Stomach (tissue), 19 donors: ENCODE measurements at places on chromosomes 12 and 14.

DNA sequence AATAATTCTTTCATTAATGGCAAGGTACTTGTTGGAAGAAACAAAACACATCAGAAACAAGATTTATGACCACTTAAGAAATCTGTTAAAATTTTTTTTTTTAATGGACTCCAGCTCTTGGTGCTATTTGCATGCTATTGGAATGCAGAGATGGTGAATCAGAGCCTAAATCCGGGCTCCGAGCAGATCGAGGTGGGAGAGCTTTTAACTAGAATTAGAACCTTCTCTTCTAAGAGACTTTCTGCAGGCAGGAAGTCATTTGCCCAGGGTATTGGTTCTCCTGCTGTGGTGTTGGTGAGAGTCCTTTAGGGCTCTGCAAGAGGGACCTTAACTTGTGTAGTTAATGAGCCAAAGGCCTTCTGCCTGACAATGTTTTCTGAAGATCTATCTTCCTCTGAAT lies 419.4 kb downstream of the SNAPC1 start:
- H3K27me3 ChIP-seq: no peaks in the 10 kb centered on the region
- DNase-seq: no peak
- H3K27ac ChIP-seq: no peak overlapping the region
- H3K36me3 ChIP-seq: no peaks in the 10 kb centered on the region
- H3K4me1 ChIP-seq: no peaks in the 10 kb centered on the region
- H3K4me3 ChIP-seq: no peak overlapping the region

DNA sequence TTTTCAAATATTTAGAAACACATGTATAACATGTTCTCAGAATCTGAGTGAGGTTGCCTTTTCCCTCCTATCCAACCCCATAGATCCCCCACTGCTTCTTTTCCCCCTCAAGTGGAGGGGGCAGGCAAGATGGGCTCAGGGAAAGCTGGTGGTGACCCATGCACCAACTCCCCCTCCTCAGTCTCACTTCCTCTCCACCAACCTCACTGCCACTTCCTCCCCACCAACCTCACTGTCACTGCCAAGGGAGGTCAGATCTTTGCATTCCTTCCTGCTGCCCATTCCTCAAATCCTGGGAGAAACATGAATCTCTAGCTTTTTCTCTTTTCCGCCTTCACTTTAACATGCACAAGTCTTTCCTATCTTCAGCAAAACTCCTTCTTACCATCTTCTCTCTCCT lies 48.7 kb downstream of the SPTB start:
- no peak for DNase-seq
- H3K27me3 ChIP-seq: peaks cover 5% of the 10 kb centered on the region
- no peak overlapping the region for H3K4me3 ChIP-seq
- no peaks in the 10 kb centered on the region for H3K36me3 ChIP-seq
- H3K4me1 ChIP-seq: no peaks in the 10 kb centered on the region

DNA sequence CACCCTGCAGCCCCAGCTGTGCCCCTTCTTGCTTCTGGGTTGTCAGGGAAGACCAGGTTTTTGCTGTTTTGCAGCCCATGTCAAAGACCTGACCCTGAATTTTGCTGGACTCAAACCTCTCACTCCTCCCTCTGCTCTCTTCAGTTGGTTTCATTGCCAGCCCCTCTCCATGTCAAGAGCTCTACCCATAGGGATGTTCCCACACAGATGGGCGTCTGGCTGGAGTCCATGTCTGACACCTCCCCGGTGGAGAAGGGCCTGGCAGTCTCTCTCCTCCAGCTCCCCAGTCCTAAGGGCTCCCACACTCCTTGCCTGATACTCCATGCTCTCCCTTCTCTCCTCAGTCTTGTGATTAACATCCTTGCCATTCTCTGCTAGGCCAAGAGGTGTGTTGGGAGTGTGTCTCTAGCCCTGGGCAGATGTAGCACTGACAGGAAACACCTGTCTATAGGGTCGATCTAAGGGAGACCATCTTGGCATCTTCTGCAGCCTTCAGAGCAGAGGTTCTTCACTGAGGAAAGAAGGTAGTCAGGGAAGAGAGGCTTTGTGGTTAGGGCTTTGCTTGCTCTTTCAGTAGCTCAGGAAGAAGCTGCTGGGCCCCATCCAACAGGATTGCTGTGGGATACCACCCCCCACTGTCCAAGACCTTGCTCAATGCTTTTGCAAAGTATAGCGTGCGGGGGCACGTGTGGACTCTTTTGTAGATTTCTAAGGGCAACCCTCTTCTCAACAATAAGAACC lies 4.7 kb downstream of the ASIC1 start:
- H3K27ac ChIP-seq: no peak overlapping the region
- peaks cover 19% of the 10 kb centered on the region for H3K4me1 ChIP-seq
- H3K4me3 ChIP-seq: no peak overlapping the region
- DNase-seq: no peak
- H3K27me3 ChIP-seq: peaks cover 15% of the 10 kb centered on the region

GRCh38 chr14:105389534-105389933 lies 8.8 kb upstream of the TEX22 start:
- no peak overlapping the region for H3K4me3 ChIP-seq
- H3K4me1 ChIP-seq: peaks cover 12% of the 10 kb centered on the region
- H3K27me3 ChIP-seq: no peaks in the 10 kb centered on the region
- H3K27ac ChIP-seq: peak overlapping the region; percentile 54

DNA sequence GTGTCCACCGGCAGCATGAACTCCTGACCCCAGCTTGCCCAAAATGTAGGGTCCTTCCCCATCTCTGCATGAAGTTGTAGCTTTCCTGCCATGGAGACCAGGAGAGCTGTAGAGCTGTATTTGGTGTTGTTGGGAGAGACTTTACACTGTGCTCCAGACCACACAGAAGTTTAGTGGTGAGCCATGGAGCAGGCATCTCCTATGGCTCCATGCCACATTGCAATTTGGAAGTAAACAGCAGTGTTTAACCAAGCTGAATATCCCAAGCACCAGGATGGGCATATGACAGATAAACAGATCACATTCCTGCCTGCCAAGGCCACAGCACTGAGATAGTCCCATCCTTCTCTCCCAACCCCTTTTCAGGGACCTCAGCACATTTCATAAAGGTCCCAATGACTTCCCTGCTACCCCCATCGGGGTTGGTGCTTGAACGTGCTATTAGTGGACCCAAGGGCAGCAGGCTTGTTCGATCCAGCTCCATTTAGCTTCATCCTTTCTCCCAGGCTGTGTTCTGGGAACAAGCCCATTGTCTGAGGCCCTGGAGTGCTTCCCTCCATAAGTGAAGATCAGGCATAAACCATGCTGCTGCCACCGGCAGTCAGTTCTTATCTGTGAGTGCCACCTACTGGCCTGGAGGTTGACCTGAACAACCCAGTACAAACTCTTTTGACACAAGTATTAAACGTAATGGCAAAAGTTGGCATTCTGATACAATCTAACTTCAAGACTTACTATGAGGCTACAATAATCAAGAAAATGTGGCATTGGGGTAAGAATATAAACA lies 172.3 kb upstream of the ATXN7L3B start:
- no peaks in the 10 kb centered on the region for H3K27me3 ChIP-seq
- H3K4me1 ChIP-seq: no peaks in the 10 kb centered on the region
- no peak overlapping the region for H3K4me3 ChIP-seq
- no peaks in the 10 kb centered on the region for H3K36me3 ChIP-seq
- DNase-seq: peak; percentile 30
- H3K27ac ChIP-seq: no peak overlapping the region

GRCh38 chr12:2034633-2035430 lies 18.0 kb upstream of the CACNA1C start:
- no peak overlapping the region for H3K4me3 ChIP-seq
- H3K4me1 ChIP-seq: peaks cover 15% of the 10 kb centered on the region
- no peaks in the 10 kb centered on the region for H3K36me3 ChIP-seq

DNA sequence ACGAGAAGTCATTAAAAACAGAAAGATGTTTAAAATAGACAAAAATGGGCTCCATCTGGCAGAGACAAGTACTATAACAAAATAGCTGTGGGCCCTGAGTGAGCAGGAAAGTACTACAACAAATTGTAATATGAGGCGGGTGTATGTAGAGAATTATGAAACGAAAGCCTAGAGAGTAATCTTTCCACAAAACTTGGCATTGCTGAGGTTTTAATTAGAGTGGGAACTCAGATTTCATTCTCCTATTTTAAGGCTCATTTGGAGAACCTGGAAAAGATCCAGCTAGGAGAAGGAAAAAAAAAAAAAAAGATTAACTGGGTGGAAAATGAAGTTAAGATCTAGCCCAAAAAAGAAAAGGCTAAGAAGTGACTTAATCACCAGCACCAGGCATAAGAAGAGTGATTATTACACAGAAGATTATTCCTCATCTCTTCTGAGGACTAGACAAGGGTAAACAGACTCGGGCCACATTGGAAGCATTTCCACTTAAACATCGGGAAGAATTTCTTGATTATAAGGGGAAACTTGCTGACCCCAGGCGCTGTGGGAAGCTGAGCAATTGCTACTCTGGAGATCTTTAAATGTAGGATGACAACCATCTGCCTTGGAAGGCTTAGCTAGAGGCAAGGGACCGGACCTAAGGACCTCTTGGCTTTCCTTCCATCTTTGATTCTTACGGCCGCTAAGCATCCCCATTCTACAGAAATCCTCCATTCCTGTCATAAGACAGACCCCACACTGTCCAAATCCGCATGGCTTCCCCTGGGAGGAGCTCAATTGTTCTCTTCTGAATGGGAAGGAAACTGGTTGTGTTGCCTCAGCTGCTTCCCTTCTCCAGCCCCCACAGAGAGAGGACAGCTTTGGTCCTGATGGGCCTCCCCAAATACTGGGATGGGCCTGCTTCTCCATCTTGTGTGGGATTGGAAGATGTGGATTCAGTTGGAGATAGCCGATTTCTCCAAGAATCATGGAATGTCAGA lies 40.6 kb downstream of the IGF1 start:
- H3K4me1 ChIP-seq: no peaks in the 10 kb centered on the region
- DNase-seq: no peak
- no peak overlapping the region for H3K27ac ChIP-seq

GRCh38 chr12:112685321-112685720 lies 106.2 kb upstream of the RPH3A start:
- H3K27me3 ChIP-seq: no peaks in the 10 kb centered on the region
- no peaks in the 10 kb centered on the region for H3K36me3 ChIP-seq
- H3K27ac ChIP-seq: no peak overlapping the region
- H3K4me3 ChIP-seq: no peak overlapping the region

- DNase-seq: no peak
- H3K27me3 ChIP-seq: no peaks in the 10 kb centered on the region
- no peaks in the 10 kb centered on the region for H3K36me3 ChIP-seq
- H3K4me3 ChIP-seq: no peak overlapping the region
- H3K27ac ChIP-seq: no peak overlapping the region
Measured at GRCh38 chr12:28767836-28768348, 381.2 kb upstream of the FAR2 start.

DNA sequence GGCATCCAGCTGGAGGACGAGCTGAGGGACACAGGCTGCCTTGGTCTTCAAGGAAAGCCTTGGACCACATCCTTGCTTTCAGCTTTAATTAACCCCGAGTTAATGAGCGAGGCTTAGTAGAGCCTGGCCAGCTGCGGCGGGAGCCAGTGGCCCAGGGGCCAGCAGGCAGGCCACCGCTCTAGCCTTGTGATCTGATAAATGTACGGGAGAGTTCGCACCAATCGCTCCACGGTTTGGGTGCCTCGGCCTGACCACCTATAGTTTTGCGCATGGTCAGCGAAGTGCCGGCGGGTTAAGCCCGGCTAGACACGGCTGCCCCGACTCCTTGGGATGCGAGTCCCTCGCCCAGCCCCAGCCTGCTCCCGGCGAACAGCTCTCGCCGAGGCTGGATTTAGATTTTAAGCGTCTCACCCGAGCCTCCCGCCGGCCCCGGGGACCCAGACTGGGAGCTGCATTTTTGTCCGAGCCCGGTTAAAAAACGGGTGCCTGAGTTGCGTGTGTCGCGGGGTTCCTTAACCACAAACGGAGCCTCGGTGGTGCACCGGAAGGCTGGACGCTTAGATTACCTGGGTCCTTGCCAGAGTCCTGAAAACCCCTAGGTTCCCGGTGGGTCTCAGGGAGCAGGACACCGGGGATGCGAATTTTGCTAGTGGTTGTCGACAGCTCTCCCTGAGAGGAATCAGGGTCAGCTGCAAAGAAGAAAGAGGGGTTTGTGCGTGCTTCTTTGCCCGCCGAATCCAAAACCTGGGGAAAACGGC lies 2.9 kb upstream of the HOXC12 start:
- no peak for DNase-seq
- H3K36me3 ChIP-seq: no peaks in the 10 kb centered on the region
- peaks cover 10% of the 10 kb centered on the region for H3K4me1 ChIP-seq
- H3K4me3 ChIP-seq: no peak overlapping the region
- H3K27me3 ChIP-seq: peaks cover 98% of the 10 kb centered on the region
- H3K27ac ChIP-seq: no peak overlapping the region

GRCh38 chr14:80636071-80636470 lies 305.5 kb downstream of the CEP128 start:
- H3K27ac ChIP-seq: no peak overlapping the region
- no peak overlapping the region for H3K4me3 ChIP-seq
- DNase-seq: no peak
- no peaks in the 10 kb centered on the region for H3K27me3 ChIP-seq
- no peaks in the 10 kb centered on the region for H3K36me3 ChIP-seq

DNA sequence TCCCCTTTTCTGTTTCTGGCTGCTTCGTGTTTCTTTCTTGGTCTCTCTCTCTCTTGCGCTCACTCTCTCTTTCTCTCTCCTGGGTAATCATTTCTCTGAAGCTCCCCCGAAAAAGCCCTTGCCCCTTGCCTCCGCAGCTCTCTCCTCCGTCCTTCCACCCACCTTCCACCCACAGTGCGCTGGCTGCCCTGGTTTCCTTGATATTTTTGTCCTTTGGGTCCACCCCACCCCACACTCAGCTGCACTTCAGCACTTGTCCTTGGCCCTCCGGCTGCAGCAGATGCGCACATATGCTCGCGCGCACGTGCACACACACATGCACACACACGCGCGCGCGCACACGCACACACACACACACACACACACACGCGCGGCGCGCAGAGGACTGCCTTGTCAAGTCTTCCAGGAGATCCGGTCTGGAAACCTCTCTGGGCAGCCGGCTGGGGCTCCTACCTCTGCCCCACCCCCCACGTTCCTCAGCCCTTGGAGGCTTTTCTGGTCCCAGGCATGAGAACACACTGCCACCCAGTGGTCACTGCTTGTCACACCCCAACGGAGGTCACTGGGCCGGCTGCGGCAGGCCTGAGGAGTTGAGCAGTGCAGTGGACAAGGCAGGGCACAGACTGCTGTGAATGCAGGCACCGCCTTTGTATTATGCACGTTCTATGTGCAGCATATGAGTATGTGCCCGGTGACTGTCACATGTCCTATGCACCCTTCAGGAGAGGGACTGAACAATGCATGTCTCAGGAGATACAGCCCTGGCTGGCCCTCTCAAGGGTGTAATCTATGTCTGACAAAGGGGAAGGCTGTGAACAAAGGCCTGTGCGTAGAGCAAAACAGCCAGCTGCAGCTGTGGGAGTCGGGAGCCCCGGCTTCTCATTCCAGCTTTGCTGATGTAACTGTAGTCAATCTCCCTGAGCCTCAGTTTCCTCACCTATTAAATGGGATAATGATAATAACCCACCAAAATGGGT lies 6.5 kb downstream of the LAG3 start:
- H3K4me3 ChIP-seq: peak overlapping the region; percentile 44
- peak; percentile 98 for DNase-seq
- H3K36me3 ChIP-seq: no peaks in the 10 kb centered on the region
- H3K4me1 ChIP-seq: peaks cover 33% of the 10 kb centered on the region
- peak overlapping the region; percentile 67 for H3K27ac ChIP-seq
